NCI-H748 treated with DMSO at 0.1 percent for 48 hours (cell line): ENCODE measurements at places on chromosomes 13 and 19.

DNA sequence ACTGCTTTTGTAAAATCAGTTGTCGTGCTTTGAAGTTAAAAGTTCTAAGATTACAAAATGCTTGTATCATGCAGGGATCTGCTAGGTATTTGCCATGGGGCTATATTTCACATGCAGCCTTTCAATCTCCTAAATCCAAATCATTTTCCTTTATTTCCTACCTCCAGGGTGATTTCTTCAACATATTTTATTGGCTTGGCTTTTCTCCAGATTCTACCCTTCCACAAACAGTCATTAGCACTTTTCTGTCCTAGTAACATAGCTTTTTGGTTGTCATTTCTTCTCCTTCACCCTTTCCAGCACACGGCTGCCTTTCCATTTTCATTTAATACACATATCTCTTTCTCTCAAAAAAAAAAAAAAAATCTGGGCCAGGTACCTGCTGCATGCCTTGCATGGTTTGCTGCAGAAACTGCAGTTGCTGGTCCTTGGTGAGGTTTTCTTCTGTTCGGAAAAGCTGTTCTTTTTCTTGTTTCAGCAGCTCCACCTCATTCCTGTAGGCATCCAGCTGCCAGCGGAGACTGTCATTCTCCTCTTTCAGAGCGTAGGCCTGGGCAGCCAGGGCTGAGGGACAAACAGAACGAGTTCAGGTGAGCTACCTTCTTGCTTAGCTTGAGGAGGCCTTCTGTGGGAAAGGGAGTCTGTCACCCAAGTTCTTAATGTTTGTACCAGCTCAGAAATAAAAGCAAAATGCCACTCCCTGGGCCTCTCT, 274.7 kb downstream of the DNAJC15 start:
- DNase-seq: no peak

DNA sequence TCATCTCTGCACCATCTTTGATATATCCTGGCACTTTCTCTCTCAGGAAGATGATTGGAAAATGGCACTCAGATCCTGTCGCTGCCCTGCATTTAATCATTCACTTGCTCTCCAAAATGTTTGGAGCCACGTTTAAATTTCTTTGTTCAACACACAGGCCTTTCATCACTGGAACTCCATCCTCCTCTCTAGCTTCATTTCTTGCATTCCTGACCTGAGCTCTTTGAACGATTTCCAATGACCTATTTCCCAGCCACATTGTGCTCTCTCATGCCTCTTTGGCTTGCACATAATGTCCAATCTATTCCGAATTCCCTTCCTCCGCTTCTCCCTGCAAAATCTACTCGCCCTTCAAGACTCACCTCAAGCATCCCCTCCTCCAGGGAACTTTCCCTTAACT, 287.4 kb upstream of the NBEA start:
- no peak for DNase-seq

DNA sequence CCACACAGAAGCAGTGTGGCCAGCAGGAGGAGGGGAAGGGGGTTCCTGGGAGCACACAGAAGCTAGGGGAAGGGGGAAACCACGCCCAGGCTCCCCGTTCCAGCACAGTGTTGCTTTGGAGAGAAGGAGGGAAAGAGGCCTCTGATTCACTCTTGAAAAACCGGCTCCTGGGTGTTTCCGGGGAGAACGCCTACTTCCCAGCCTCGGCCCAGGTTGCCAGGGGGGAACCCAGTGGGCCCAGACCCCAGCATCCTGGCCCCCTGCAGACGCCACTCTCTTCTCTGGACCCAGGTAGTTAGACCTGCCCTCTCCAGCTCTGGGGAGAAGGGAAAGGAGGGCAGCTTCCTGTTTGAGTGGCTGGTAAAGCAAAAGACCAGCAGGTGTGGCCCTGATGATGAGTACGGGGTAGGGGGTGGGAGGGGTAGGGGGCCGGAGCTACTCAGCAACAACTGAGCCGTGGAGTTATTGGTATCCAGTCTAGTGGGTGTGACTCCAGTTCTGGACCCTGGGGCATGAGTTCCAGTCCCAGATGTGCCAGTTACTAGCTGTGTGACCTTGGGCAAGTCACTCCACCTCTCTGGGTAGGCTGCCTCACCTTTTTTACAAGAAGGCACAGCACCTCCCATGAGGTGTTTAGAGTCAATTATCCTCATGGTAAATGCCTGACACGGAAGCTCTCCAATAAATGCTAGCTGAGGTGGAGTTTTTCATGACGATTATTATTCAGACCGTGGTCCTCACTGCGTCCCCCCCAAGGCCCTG, 836 bp downstream of the GIPC1 start:
- DNase-seq: no peak

DNA sequence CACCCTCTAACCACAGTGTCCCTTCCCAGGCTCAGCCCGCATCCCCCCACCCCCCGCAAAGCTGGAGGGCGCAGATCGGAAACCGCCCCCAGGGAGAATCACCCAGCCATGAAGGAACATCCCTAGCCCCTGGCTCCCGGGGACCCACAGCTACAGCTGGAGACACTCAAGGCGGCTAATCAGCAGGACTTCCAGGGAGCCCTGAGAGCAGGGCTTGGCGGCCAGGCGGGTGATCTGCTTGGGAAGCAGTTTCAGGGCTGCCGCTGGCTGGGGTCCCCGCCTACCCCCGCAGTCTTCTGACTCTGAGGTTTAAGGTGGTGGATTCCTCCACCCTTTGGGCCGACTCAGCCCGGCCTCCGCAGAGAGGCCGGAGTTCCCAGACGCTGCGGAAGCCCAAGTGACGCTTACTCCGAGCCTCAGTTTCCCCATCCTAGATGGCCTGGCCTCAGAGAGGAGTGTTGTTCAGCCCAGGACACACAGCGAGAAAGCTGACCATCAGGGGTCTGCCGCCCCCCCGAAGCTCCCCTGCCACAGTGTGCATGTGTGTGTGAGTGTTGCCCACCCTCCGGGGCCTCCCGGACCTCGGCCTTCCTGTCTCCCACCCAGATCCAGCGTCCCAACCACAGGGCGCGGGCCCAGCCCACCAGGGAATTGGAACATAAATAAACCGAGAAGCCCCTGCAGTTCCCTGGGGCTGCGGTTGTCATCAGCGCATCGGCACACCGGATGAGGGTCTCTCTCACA, 9.8 kb downstream of the FUT6 start:
- no peak for DNase-seq

- DNase-seq: no peak
Observed at GRCh38 chr19:32671883-32672593, 2.9 kb downstream of the ANKRD27 start.

DNA sequence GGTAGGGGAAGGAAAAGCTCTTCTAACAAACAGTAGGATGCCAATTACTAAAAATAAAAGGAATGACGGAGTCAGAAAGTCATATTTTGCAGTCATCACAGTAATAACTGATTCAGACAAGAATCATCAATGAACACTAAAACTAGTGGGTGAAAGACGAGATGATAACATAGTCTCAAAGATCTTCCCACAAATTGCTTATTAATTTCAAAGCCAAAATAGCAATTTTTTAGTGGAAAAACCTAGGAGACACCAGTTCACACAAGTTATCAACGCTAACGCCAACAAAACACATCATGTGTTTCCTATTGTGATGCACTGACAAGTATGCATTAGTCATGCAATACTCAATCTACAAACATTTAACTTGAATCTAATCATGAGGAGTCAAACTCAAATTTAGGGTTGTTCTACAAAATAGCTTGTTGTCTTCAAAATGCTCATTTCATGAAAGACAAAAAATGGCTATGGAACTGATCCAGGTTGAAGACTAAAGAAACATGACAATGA, 18.6 kb downstream of the ZNF233 start:
- no peak for DNase-seq

DNA sequence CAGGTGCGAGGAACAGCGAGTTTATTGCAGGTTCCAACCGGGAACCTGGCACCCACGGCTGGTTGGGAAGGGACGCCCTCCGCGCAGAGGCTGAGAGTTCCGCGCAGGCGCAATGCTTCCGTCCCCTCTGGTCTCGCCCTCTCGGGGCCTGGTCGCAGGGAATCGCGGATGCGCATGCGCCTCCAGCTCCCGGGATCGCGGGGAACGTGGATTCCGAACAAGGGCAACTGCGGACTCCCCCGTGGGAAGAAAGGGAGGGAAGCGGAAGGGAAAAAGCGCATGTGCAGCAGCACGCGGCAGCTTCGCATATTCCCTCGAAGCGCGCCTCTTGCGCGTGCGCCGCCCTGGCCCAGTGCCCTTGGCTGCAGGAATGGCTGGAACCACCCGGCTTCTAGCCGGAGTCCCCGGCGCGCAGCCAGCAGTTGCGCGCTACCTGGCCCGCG, 1.1 kb downstream of the TSSK6 start:
- no peak for DNase-seq

GRCh38 chr13:50911081-50911631, 1.6 kb downstream of the RNASEH2B start:
- no peak for DNase-seq

- no peak for DNase-seq
Observed at GRCh38 chr19:11267316-11268085, 5.2 kb upstream of the DOCK6 start.

DNA sequence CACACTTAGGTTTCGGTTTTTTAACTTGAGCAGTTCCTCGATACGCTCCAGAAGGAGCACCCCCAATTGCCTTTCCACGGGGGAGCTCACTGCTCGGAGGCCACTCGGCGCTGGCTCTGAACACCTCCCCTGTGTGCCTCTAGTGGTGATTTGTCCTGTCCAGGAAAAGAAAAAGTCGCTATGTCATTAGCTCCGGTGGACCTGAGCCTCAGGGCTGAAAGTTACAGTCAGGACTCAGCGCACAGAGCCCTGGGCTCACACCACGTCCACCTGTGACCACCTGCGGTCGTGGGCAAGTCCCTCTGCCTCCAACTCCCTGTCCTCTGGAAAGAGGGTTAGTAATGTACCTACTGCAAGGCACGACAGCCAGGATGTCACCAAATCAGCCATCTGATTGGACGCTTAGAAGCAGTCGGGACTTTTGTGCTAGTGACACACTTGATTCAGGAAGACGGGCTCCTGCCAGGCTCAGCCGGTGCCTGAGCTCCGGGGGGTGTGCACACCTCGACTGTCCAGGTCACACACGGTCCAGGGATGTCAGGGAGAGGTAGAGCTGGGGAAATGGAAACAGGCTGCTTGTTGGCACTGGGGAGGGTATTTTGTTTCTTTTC, 3.9 kb upstream of the TMPRSS9 start:
- DNase-seq: no peak

DNA sequence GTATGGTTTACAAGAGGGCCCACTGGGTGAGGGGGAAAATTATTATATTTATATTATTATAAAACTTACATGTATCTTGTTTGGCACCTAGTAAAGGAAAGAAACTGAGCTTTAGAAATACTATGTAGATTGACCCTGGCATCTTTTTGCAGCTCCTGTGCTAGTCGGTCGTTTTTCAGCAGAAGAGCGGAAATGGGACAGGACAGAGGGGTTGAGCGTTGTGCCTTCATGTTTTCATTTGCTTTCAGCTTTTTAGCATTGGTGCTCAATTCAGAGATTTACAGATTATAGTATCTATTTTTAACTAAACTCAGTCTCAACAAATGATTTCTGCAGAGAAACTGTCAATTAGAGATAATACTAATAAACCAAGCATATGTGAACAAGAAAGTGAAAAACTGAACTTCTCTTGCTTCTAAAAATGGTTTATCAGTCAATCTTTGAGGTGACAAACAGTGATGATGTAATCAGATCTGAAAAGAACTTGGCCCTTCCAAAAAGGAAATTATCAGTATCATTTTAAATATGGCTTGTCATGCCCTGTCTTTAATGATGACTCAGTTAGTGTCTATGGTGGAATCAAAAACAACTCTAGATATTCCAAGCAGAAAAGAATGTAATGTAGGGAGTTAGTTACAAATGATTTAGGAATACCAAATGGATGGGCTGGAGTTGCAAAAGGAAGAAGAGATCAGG, 56.9 kb upstream of the KCTD4 start:
- DNase-seq: no peak

- DNase-seq: no peak
Observed at GRCh38 chr13:81140675-81141074, 799.7 kb upstream of the SPRY2 start.

GRCh38 chr19:18532168-18532890, 10.5 kb upstream of the ELL start:
- no peak for DNase-seq

DNA sequence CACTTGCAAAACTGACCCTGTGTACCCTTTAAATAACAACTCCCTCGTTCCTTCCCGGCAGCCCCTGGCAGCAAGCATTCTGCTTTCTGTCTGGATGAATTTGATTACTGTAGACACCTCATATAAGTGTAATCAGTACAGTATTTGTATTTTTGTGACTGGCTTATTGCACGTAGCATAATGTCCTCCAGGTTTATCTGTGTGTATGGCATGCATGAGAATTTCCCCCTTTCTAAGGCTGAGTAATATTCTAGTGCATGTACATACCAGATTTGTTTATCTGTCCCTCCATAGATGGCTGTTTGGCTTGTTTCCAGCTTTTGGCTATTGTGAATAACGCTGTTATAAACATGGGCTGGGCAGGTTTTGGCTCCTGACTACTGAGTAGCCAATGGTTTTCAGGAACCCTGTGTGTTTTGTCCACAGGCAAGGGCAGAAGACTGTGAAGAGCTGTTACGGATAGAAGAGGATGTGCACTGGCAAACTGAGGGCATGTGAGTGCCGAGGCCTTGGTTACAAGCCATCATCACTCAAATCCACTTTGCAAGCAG, 98.0 kb downstream of the ESD start:
- peak; percentile 73 for DNase-seq

DNA sequence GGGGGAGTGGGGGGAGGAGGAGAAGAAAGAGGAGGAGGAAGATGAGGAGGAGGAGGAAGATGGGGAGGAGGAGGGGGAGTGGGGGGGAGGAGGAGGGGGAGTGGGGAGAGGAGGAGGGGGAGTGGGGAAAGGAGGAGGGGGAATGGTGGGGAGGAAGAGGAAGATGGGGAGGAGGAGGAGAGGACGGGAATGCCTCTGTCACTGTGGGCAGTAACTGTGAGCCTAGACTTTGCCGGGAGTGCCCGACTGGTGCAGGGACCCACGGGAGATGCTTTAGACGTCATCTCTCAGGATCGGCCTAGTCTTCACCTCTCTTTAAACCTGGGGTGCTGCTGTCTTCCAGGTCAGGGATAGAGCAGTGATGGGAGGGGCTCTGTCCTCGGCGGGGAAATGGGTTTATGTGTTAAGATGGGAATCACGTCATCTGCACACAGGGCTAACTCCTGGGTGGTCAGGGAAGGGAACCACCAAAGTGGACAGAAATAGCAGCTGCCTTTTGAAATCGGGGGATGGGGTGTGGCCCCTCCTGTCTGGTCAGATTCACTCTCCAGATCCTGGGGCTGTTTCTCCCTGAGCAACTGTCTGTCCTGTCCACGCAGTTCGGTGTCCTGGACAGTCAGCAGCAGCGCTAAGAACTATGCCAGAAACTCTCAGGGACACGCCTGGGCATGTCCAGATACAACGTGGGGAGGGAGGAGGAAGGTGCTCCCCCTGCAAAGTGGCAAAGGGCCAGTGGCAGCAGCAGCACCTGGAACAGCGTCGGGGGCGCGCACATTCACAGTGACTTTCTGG, 26.9 kb downstream of the GAS6 start:
- no peak for DNase-seq
